ENCODE measurements at places on chromosomes 4 and X.

GRCh38 chrX:117839544-117839943 is 277.1 kb downstream of the KLHL13 start:
- no peak for DNase-seq

DNA sequence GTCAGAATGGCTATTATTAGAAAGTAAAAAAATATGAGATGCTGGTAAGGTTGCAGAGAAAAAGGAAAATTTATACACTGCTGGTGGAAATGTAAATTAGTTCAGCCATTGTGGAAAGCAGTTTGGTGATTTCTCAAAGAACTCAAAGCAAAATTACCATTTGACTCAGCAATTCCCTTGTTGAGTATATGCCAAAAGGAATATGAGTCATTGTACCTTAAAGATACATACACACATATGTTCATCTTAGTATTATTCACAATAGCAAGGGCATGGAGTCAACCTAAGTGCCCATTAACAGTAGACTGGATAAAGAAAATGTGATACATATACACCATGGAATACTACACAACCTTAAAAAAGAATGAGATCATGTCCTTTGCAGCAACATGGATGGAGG is 148.2 kb downstream of the COMMD8 start:
- DNase-seq, result no peak

DNA sequence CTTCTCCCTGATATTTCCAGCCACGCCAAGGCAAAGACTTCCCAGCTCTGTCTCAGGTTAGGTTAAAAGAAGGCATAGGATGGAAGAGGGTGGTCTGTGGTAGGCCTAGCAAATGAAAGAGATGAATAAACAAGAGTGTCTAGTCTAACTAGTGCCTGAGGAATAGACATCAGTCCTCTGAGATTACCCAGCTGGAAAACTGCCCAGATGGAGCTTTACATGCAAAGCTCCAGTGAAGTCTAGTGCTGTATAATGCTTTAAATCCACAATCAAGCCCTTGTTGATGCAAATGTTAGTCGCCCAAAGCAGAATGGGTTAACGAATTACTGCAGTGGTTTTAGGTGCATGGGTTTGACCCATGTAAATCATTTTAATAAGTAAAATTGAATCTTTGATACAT is 24.8 kb upstream of the GUCY1B1 start:
- no peak for DNase-seq

GRCh38 chr4:166335256-166335938 is 462.4 kb downstream of the TLL1 start:
- DNase-seq, result no peak

- no peak for DNase-seq
These were observed 17.9 kb downstream of the SMARCA5 start for GRCh38 chr4:143531380-143531779.

DNA sequence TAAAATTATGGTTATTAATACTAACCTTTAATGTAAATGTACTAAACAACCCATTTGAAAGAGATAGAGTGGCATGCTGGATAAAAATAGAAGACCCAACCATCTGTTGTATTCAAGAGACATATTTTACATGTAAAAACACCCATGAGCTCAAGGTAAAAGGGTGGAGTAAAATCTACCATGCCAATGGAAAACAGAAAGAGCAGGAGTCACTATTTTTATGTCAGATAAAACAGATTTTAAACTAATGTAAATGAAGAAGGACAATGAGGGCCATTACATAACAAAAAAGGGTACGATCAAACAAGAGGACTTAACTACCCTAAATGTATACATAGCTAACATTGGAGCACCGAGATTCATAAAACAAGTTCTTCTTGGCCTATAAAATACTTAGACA is 66.3 kb downstream of the ITM2A start:
- DNase-seq, result no peak

GRCh38 chr4:150012851-150013360 is 65.3 kb upstream of the DCLK2 start:
- no peak for DNase-seq

DNA sequence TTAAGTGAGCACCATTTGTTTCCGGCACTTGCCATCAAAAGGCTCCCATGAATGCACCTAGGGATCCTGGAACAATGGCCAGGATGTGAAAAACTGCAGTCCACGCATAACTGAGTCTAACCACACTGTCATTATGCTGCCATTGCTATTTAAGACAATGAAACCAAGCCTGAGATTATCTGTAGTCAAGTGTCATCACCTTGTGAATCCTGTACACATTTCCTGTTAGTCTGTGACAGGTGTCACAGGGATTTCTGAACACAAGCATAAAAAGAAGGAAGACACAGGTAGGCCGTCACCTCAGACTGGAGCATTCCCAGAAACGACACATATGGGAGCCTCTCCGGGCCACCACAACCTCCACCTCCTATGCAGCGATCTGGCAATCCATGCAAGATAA is 66.7 kb downstream of the HADH start:
- no peak for DNase-seq

GRCh38 chr4:183329954-183330742 is 7.9 kb upstream of the CLDN24 start:
- DNase-seq, result no peak

DNA sequence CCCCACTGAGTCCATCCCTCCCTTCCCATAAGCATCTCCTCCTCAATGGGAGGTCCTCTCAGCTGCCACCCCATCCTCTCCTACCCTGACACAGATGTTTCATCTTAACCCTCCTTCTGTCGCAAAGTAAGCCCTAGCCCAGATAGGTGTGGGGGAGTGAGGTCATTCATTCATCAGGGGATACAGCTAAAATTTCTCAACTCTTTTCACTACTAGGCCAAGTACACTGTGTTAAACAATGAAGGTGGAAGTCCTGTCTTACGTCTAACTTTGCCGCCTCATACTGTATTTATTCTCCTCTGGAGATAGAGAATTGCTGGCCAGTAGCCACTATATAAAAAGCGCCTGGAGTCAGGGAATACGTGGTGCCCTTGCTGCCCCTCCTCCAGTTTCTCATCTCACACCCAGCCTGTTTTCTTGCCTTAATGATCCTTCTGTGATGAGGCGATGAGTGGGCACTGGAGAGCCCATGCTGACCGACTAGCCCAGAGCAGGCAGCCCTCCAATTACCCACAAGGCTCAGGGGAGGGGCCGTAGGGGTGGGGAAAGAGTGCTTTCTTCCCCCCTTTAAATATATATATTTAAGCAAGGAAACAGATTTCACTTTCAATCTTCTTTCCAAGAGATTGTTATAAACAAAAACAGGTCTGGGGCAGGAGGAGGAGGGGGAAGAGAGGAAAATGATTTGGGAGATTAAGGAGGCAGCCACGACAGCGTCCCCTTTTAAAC is 149.5 kb downstream of the PJA1 start:
- no peak for DNase-seq

- no peak for DNase-seq
These were observed 218.5 kb downstream of the CCSER1 start for GRCh38 chr4:90345549-90346215.

GRCh38 chr4:167930166-167930565 is 162.2 kb upstream of the ANXA10 start:
- no peak for DNase-seq

- no peak for DNase-seq
These were observed 418 bp downstream of the TAB3 start for GRCh38 chrX:30888526-30889146.

DNA sequence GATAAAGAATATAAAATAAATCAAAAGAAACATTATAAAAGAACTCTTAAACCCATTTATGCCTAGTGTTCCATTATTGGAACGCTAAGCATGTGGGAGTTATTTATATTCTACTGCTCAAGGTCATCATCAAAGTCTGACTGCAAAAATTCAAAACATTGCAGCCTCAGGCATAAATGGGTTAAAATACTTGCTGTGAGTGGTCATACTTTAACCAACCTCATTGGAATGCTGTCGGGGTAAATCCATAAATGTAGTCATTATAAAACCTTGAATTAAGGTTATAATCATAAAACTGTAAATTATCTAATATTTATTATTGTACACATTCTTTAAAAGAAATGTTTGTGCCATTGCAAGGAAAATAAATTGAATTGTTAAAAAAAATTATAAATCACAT is 55.0 kb downstream of the RPS6KA6 start:
- DNase-seq, result no peak

- DNase-seq, result no peak
These were observed 42.4 kb upstream of the ATOH1 start for GRCh38 chr4:93786149-93786548.

DNA sequence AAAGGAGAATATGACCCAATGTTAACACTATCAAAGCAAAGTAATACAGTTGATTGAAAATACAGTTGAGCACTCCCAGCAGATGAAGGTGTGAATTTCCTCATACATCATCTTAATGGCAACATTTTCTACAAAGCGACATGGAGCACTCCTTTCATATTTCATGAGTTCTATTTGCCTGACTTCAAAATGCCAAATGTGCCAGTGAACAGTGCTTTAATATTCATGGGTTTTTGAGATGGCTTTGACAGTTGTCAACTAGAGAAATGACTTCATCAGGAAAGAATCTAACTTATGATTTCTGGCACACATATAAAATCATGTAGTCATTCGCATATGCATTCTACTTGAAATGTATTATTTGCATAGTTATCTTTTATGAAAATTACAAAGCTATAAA is 222.4 kb downstream of the GALNTL6 start:
- no peak for DNase-seq

DNA sequence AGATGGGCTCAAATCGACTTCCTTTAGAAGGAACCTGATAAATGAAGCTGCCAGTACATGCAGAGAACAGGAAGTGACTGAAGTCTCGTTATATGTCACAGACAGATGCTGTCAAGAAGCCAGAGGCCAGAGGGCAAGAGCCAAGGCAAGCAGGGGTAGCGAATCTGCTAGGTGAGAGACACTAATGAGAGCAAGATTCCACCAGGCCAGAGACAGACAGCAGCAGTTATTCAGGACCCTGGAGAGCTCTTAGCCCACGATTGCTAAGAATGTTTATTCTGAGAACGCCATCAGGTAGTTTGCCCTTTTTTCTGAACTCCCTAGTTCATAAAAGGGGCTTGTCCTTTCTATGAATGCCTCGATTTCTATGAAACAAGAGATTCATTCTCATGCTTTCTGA is 73.7 kb downstream of the BEND2 start:
- no peak for DNase-seq

Data from NCI-H2107 (cell line).